ENCODE measurements at places on chromosomes 6 and 20. TPM values are rescaled to one million over a fixed set of nuclear protein-coding genes. Genes with fewer than 3 reads are reported as not detected.

Gene SPATA25
- 1.7 TPM for total RNA-seq

Gene PTPRK
- total RNA-seq, result 7.9 TPM

Gene CST2
- total RNA-seq, result not detected

Gene POLR3F
- 16.6 TPM for total RNA-seq

Gene ENPP1
- 2.0 TPM for total RNA-seq

Gene KIFC1
- total RNA-seq, result 63.9 TPM

Gene ATRN
- 10.9 TPM for total RNA-seq

Gene ADGRF5
- total RNA-seq, result not detected

Gene PCED1A
- 33.9 TPM for total RNA-seq

Gene TAAR1
- not detected for total RNA-seq
